ENCODE measurements at places on chromosomes 12 and 14. TPM values are rescaled to one million over a fixed set of nuclear protein-coding genes. Genes with fewer than 3 reads are reported as not detected.

DNA sequence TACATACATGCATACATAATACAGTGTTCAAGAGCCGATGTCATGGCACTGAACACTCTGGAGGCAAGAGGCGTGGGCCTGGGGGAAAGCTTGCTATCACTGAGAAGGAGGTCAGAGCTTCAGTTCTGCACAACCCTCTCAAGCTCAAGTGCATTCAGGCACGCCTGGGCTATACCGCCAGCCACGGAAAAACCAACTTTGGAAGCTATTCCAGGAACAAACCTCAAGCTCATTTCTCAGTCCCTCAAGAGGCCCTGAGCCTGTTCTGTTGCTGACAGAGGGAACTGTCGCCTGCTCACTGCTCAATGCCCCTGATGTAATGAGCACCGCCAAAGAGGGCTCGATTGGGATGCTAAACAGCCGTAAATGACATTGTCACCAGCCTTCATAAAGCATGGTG is 9.2 kb downstream of the NOS1 start:
- no peak for DNase-seq
- no peak overlapping the region for H3K4me3 ChIP-seq
- H3K27me3 ChIP-seq, result no peaks in the 10 kb centered on the region
- no peaks in the 10 kb centered on the region for H3K36me3 ChIP-seq
- H3K4me1 ChIP-seq, result no peaks in the 10 kb centered on the region

The RAPGEF3 gene
- 1.6 TPM for total RNA-seq

GRCh38 chr12:25855716-25856115 is 102.8 kb upstream of the RASSF8 start:
- no peak overlapping the region for H3K27ac ChIP-seq
- no peak overlapping the region for H3K4me3 ChIP-seq
- H3K36me3 ChIP-seq, result no peaks in the 10 kb centered on the region
- H3K27me3 ChIP-seq, result no peaks in the 10 kb centered on the region
- peaks cover 11% of the 10 kb centered on the region for H3K4me1 ChIP-seq
- no peak for DNase-seq

- H3K4me1 ChIP-seq, result no peaks in the 10 kb centered on the region
- H3K36me3 ChIP-seq, result no peaks in the 10 kb centered on the region
- no peak overlapping the region for H3K4me3 ChIP-seq
Measured at GRCh38 chr12:19588951-19589350, 149.7 kb downstream of the AEBP2 start.

The CCDC85C gene
- 4.6 TPM for total RNA-seq

DNA sequence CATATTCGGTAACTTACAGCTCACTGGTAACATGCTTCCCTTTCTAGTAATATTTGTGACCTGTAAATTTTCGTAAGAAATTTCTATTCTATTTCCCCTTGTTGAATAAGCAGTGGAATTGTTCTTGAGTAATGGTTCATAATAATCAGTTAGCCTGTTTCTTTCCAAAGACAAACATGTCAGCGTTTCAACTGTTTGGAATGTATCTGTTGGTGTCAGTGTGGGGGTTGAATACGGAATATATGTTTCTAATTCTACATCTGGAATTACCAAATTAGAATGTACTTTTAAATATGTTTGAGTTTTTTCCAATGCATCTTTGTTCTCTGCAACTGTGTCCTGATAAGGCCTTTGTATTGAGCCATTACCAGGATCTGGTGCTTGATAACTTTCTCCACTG is 2.0 kb downstream of the BBS10 start:
- peaks cover 14% of the 10 kb centered on the region for H3K4me1 ChIP-seq
- no peak overlapping the region for H3K4me3 ChIP-seq
- H3K36me3 ChIP-seq, result no peaks in the 10 kb centered on the region
- no peak overlapping the region for H3K27ac ChIP-seq
- H3K27me3 ChIP-seq, result no peaks in the 10 kb centered on the region

GRCh38 chr12:29389295-29389919 is 8.4 kb upstream of the ERGIC2 start:
- no peaks in the 10 kb centered on the region for H3K36me3 ChIP-seq
- no peak overlapping the region for H3K27ac ChIP-seq
- no peak for DNase-seq
- no peaks in the 10 kb centered on the region for H3K4me1 ChIP-seq
- no peaks in the 10 kb centered on the region for H3K27me3 ChIP-seq

The PRORP gene
- 42.1 TPM for total RNA-seq

The KRT72 gene
- 0.33 TPM for total RNA-seq

The KLRK1 gene
- 13.4 TPM for total RNA-seq

GRCh38 chr12:61985830-61986229 is 274.4 kb upstream of the USP15 start:
- no peak overlapping the region for H3K27ac ChIP-seq
- no peak for DNase-seq
- H3K36me3 ChIP-seq, result no peaks in the 10 kb centered on the region
- no peaks in the 10 kb centered on the region for H3K4me1 ChIP-seq
- H3K27me3 ChIP-seq, result no peaks in the 10 kb centered on the region

DNA sequence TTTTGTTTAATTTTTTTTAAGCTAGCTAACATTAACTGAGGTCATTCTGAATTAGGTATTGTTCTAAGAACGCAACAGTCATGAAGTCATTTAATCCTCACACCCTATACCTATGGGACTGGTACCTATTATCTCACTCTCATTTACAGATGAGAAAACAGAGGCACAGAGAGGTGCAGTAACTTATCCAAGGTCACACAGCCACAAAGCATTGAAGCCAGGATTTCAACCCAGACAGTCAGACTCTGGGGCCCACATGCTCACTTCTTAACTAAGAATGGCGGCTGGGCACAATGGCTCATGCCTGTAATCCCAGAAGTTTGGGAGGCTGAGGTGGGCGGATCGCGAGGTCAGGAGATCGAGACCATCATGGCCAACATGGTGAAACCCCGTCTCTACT is 15.0 kb upstream of the DTX1 start:
- H3K27me3 ChIP-seq, result no peaks in the 10 kb centered on the region
- H3K27ac ChIP-seq, result no peak overlapping the region
- no peak overlapping the region for H3K4me3 ChIP-seq
- DNase-seq, result no peak

DNA sequence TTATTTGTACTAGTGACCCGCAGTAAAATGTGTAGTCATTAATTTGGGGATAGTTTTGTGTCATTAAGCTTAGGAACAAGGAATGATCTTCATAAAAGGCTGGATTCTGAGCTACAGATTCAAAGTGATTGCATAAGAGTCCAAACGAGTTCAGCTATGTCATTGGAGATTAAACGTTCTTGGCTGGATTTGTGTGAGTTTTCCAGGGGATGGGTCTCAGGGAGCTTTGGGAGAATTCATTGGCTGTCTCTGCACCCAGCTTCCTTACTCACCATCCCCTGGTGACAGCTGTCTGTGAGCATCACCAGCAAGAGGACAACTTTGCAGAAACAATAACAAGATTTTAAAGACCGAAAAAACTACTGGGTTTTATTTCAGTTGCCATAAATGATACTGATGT is 130.4 kb downstream of the DAAM1 start:
- H3K27me3 ChIP-seq, result no peaks in the 10 kb centered on the region
- no peak for DNase-seq
- no peaks in the 10 kb centered on the region for H3K4me1 ChIP-seq

DNA sequence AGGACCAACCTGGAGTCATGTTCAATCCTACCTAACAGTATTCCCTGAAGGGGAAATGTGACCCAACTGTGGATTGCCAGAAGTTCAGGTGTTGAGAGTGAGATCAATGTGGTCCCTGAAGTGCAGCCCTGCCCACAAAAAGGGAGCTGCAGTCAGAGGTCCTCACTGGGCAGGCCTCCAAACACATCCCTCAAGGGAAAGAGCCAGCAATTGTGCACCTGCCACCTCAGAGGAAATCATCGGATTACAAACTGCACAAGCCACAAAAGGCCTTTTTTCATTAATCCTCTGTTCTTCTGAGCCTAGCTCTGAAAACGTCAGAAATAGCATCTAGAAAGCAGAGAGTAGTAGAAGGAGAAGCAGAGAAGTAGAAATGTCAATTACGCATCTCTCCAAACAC is 10.8 kb upstream of the MDM1 start:
- no peak overlapping the region for H3K4me3 ChIP-seq
- peaks cover 7% of the 10 kb centered on the region for H3K4me1 ChIP-seq
- peak overlapping the region; percentile 4 for H3K27ac ChIP-seq
- no peaks in the 10 kb centered on the region for H3K27me3 ChIP-seq
- H3K36me3 ChIP-seq, result no peaks in the 10 kb centered on the region

The CCDC196 gene
- total RNA-seq, result 0.14 TPM

GRCh38 chr14:100955201-100955600 is 51.7 kb upstream of the RTL1 start:
- H3K27me3 ChIP-seq, result no peaks in the 10 kb centered on the region
- no peak overlapping the region for H3K4me3 ChIP-seq
- DNase-seq, result no peak
- no peaks in the 10 kb centered on the region for H3K4me1 ChIP-seq
- no peak overlapping the region for H3K27ac ChIP-seq

DNA sequence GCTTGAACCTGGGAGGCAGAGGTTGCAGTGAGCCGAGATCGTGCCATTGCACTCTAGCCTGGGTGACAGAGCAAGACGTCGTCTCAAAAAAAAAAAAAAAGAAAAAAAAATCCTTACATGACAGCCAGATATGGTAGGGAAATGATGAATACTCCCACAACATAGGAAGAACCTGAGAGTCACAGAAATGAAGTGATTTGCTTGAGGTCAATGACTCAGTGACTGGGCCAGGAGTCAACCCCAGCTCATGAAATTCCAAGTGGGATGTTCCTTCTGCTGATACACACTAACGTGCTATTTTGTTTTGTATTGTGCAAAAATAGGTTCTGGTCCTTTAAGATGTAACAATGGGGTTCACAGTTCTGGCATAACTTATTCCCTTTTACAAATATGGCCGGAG is 9.0 kb downstream of the RHOF start:
- no peak overlapping the region for H3K27ac ChIP-seq
- H3K4me1 ChIP-seq, result peaks cover 36% of the 10 kb centered on the region
- no peak for DNase-seq

The TOMM20L gene
- not detected for total RNA-seq

- H3K27me3 ChIP-seq, result no peaks in the 10 kb centered on the region
- no peak for DNase-seq
- H3K27ac ChIP-seq, result no peak overlapping the region
- H3K4me3 ChIP-seq, result no peak overlapping the region
- H3K4me1 ChIP-seq, result no peaks in the 10 kb centered on the region
- H3K36me3 ChIP-seq, result no peaks in the 10 kb centered on the region
Measured at GRCh38 chr14:29102996-29103395, 336.4 kb downstream of the FOXG1 start.

GRCh38 chr12:126782083-126782482 is 1484.9 kb upstream of the TMEM132C start:
- DNase-seq, result no peak
- no peaks in the 10 kb centered on the region for H3K27me3 ChIP-seq
- no peaks in the 10 kb centered on the region for H3K4me1 ChIP-seq
- H3K36me3 ChIP-seq, result no peaks in the 10 kb centered on the region
- H3K4me3 ChIP-seq, result no peak overlapping the region

DNA sequence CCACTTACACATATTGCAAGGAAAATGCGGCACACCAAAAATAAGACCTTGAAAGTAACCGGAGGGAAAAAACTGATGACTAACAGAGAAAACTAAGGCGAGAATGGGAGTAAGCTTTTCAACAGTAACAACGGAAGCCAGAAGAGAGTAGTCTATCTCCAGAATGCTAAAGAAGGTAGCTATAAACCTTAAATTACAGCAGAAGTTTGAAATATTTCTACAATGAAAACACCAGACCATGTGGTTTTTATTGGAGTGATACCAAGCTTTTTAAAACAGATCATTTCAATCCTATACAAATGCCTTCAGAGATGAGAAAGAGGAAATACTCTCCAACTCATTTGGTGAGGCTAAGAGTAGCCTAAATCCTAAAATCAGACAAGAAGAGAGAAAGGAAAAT is 209.5 kb downstream of the ANO6 start:
- H3K36me3 ChIP-seq, result peaks cover 75% of the 10 kb centered on the region
- H3K27me3 ChIP-seq, result no peaks in the 10 kb centered on the region
- H3K4me3 ChIP-seq, result no peak overlapping the region
- no peaks in the 10 kb centered on the region for H3K4me1 ChIP-seq
- no peak for DNase-seq
- H3K27ac ChIP-seq, result no peak overlapping the region

GRCh38 chr12:100267603-100268281 is 765 bp downstream of the SCYL2 start:
- H3K27ac ChIP-seq, result peak overlapping the region; percentile 94
- peaks cover 2% of the 10 kb centered on the region for H3K36me3 ChIP-seq

DNA sequence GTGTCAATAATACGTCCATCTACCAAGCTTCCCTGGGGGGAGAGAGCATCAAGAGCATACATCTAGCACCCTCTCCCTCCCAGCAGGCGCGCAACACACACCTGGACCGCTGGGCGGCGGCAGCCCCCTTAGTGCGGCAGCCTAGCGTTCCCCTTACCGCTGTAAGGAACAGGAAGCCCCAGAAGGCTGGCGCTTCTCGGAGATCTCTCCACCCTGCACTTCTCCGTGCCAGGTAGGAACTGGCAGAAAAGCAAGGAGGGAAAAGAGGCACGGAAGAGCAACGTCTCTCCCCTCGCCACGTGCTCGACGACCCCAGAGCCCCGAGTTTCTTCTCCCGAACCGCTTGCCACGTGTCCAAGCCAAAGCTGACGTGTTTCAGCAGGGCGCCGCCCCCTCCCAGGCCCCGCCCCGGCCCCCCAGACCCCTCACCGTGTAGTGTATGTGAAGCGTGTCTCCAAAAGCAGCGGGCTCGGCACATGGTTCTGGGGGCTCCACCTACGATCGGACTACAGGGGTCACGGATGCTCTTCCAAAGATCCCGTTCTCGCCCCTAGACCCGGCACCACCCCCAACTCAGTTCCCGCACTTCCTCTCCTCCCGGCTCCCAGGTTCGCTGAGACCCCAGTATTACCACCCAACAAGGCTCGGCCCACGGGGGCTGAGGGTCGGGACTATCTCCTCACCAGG is 532 bp downstream of the FKBP11 start:
- H3K36me3 ChIP-seq, result peaks cover 13% of the 10 kb centered on the region
- H3K27me3 ChIP-seq, result no peaks in the 10 kb centered on the region
- H3K4me1 ChIP-seq, result peaks cover 17% of the 10 kb centered on the region
- peak overlapping the region; percentile 85 for H3K27ac ChIP-seq
- DNase-seq, result peak; percentile 78

GRCh38 chr14:58107947-58108552 is 44.0 kb downstream of the ARMH4 start:
- H3K4me3 ChIP-seq, result no peak overlapping the region
- no peaks in the 10 kb centered on the region for H3K4me1 ChIP-seq
- H3K27ac ChIP-seq, result no peak overlapping the region
- peak; percentile 52 for DNase-seq
- no peaks in the 10 kb centered on the region for H3K27me3 ChIP-seq

The RTL1 gene
- under 0.01 TPM for total RNA-seq

- peak; percentile 19 for DNase-seq
- no peak overlapping the region for H3K27ac ChIP-seq
- H3K27me3 ChIP-seq, result peaks cover 11% of the 10 kb centered on the region
- no peak overlapping the region for H3K4me3 ChIP-seq
Measured at GRCh38 chr12:131222329-131223139, 268.8 kb downstream of the ADGRD1 start.

The FAM186B gene
- total RNA-seq, result 0.09 TPM

The SPTB gene
- 1.8 TPM for total RNA-seq

GRCh38 chr14:21382095-21382494 is 1.7 kb downstream of the SUPT16H start:
- no peak overlapping the region for H3K27ac ChIP-seq
- H3K4me3 ChIP-seq, result no peak overlapping the region
- peaks cover 7% of the 10 kb centered on the region for H3K36me3 ChIP-seq
- peaks cover 9% of the 10 kb centered on the region for H3K4me1 ChIP-seq
